HT-29 (cell line): ENCODE measurements at places on chromosomes 2 and 18.

DNA sequence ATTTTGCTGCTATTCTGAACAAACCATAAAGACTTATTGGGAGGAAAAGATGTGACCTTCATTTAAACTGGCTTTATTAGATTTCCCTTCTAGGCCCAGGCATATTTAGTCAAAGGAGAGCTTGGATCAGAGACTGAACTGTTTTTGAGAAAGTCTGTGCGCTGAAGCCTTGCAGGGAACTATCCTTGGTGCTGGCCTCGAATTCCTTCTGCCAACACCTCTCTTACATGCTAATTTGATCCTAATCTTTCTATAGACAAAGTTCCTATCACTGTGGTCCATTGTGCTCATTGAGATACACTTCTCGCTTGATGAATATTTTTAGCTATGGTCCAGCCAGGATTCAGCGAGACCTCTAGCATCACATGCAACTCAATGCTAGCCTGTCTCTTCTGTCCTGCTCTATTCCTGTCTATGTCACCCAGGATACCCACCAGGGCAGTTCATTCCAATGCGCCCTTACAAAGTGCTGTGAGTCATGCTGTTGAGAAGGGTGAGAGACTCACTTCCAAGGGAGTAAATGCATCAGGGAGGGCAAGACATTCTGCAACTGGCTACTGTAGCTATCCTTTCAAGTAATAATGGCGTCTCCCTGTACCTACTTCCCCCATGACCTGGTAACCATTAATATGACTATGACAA is 356.7 kb upstream of the LYPD1 start:
- no peak for DNase-seq

DNA sequence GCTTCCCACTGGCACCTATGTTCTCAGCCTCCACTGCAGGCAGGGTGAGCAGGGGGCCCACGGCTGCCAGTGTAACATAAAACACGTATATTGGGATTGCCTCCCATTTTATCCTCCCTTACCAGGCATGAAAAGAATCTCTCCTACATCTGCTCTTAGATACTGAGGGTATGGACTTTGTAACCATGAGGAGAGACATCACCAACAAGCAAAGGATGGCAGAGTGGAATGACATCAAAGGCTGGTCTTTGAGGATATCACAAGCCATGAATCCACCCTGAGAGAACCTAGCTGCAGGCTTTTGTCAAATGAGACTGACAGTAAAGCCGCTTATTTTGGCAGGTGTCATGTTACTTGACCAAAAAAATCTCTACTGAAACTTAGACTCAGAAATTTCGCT is 7.4 kb downstream of the NPHP1 start:
- no peak for DNase-seq

- DNase-seq: no peak
These were observed 54.8 kb downstream of the HS6ST1 start for GRCh38 chr2:128263902-128264331.

GRCh38 chr2:17800693-17801458 is 15.4 kb upstream of the MSGN1 start:
- peak; percentile 41 for DNase-seq

DNA sequence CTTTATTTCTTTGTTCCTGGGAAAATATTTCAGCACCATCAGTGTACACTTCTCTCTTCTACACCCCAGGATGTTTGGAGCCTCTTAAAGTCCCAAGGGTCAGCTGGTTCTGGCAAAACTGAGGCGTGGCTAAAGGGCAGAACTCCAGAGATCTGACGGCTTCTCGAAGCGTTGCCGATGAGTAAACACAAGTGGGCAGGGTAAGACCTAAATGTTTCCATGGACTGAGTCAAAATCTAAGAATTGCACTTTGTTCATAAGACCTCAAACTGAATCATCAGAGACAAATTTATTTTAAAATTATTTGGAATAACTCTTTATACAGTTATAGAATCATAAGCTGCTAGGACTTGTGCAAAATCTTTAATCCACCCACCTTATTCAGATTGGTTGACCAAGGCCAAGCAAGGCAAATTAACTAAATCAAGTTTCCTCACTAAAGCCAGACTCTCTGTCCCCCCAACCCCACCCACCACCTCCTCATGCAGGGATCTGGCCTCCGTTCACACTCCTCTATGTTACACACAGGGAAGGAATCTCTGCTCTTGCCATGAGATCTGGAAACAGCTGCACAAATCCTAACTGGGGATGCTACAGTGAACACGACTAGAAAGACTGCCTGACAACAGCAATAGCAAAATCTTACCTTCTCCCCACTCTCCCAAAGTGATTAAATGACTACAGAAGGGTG is 342.6 kb upstream of the KLHL29 start:
- no peak for DNase-seq

- DNase-seq: no peak
These were observed 57.8 kb downstream of the ACAA2 start for GRCh38 chr18:49755489-49755888.
